Caki2 (cell line): ENCODE measurements at places on chromosomes 5 and 9.
A peak's percentile ranks its signal among the peaks of the same experiment; 100 is the strongest.

DNA sequence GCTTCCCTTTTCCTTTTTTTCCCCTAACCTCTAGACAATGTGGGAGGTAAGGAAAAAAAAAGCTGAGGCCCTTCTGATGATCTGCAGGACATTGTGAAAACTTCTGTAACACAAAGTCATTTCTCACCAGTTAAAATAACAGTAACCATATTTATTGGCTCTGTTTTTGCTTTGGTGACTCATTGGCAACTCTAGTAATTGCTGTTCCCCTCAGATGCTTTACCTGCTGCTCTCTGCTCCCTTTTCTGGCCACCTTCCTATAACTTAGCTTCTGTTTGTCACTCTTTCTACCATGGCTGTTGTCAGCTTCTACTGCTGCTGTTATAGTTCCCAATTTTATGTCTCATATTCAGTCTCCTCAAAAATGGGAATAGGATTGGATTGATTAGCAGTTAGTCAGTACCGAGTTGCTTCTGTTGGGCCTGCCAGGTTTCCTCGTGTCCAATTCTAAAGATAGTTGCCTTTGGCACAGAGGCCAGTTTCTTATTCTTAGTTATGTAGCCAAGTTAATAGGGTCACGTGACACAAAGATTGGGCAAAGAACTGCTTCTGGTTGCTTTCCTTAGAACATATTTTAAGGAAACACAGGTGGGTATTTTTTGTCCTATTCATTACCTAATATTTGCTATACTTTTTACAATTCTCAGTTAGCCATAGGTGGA is 16.8 kb downstream of the SCAMP1 start:
- no peak for DNase-seq

GRCh38 chr9:97858393-97858713 is 5.3 kb downstream of the FOXE1 start:
- DNase-seq: no peak

- no peak for DNase-seq
Measured at GRCh38 chr5:138233280-138233679, 20.2 kb upstream of the CDC23 start.

- DNase-seq: peak; percentile 77
Measured at GRCh38 chr9:112174222-112174964, 704 bp downstream of the SUSD1 start.

GRCh38 chr5:72441094-72441723 is 66.0 kb downstream of the ZNF366 start:
- no peak for DNase-seq
